ENCODE measurements at places on chromosomes 2 and 18. TPM values are rescaled to one million over a fixed set of nuclear protein-coding genes. Genes with fewer than 3 reads are reported as not detected.
A peak's percentile ranks its signal among the peaks of the same experiment; 100 is the strongest.

Gene PASK
- 21.8 TPM for total RNA-seq

Gene HDAC4
- 29.2 TPM for total RNA-seq

Gene GKN2
- total RNA-seq, result 3.4 TPM

Gene LYG2
- not detected for total RNA-seq

Gene DYNAP
- total RNA-seq, result not detected

Gene REG3A
- total RNA-seq, result not detected

Gene TMEM247
- not detected for total RNA-seq

- no peak for DNase-seq
- H3K27me3 ChIP-seq, result no peaks in the 10 kb centered on the region
- no peak overlapping the region for H3K4me3 ChIP-seq
- H3K4me1 ChIP-seq, result no peaks in the 10 kb centered on the region
- H3K27ac ChIP-seq, result no peak overlapping the region
- H3K36me3 ChIP-seq, result no peaks in the 10 kb centered on the region
Observed at GRCh38 chr2:146852661-146853060, 992.2 kb upstream of the ACVR2A start.

GRCh38 chr2:226211439-226211838 lies 588.2 kb downstream of the IRS1 start:
- no peak overlapping the region for H3K4me3 ChIP-seq
- no peak overlapping the region for H3K27ac ChIP-seq
- H3K36me3 ChIP-seq, result no peaks in the 10 kb centered on the region

- no peaks in the 10 kb centered on the region for H3K27me3 ChIP-seq
- no peak for DNase-seq
- H3K27ac ChIP-seq, result no peak overlapping the region
Observed at GRCh38 chr2:52369178-52369577, 1337.2 kb upstream of the NRXN1 start.

DNA sequence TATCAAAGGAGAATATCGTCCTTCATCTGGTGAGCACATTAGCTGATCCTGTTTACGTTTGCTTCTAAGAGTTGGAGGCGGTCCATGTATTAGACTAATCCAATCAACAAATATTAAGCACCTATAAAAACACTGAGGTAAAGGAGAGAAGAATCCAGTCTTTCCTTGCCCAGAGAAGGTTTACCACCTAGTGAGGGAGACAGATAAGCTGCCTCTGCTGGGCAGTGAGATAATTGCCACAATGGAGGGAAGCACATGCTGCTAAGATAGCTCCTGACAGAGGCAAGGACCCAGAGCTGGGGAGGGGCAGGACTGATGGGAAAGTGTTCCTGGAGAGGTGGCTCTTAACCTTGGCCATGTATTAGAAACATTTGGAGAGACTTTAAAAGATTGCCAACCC lies 36.7 kb upstream of the ST8SIA5 start:
- no peaks in the 10 kb centered on the region for H3K27me3 ChIP-seq
- H3K4me1 ChIP-seq, result no peaks in the 10 kb centered on the region
- DNase-seq, result no peak

DNA sequence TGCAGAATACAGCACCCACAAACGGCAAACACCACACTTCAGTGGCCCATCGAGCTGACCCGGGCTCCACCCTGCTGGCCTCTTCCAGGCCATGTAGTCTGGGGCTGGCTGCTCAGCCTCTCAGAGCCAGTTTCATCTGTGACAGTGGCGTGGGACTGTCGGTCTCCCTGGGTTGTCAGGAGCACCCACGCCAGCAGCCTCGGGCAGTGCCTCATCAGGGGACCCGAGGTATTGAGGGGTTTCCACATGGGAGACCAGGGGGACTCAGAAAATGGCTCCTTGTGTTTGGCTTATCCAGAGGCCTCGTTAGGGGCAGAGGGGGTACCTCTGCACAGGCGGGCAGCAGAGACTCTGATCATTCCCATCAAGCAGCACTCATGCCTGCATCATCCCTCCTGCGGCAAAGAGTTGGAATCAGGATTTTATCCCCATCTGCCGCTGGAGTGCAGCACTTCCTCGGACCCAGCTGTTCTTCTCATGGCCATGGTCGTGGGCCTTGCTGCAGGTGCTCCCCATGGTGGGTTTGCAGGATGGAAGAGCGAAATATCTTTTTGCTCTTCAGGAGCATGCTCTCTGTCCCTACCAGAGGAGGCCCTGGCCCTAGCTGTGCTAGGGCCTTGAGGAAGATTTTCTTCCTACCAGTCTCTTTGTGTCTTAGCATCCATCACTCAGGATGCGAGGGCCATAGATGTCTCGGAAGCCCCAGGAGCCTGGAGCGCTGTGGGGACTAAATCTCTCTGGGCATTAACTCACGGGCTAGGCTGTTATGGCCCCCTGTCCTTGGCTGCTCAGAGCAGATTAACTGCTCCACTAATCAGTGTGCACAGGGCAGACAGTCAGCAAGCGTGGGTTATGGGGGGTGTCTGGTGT lies 100.8 kb downstream of the CLIP4 start:
- no peak overlapping the region for H3K27ac ChIP-seq
- H3K4me1 ChIP-seq, result no peaks in the 10 kb centered on the region

GRCh38 chr2:10266133-10266620 lies 36.5 kb upstream of the HPCAL1 start:
- no peak overlapping the region for H3K4me3 ChIP-seq
- no peak overlapping the region for H3K27ac ChIP-seq
- no peaks in the 10 kb centered on the region for H3K27me3 ChIP-seq
- H3K4me1 ChIP-seq, result no peaks in the 10 kb centered on the region

DNA sequence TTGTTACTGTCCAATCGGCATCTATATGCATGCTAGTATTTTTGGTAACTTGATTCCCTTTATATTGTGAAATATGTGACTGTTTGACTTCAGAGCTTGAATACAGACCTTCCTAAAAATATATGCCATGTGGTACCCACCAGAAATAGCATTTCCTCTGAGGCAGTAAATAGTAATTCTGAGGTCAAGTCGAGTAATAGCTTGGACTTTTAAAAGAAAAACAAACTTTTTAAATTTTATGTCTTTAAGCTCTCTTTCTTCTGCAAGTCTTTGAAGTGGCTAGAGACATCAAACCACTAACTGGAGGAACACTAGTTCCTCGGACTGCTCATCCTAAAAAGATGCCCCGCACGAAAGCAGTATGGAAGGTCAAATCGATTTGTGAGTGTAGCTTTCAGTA lies 396.8 kb upstream of the SLC14A2 start:
- H3K27ac ChIP-seq, result no peak overlapping the region
- H3K4me3 ChIP-seq, result no peak overlapping the region
- no peaks in the 10 kb centered on the region for H3K4me1 ChIP-seq
- DNase-seq, result no peak

GRCh38 chr2:99692785-99693184 lies 203.0 kb upstream of the REV1 start:
- H3K27me3 ChIP-seq, result no peaks in the 10 kb centered on the region
- no peak overlapping the region for H3K27ac ChIP-seq
- H3K36me3 ChIP-seq, result no peaks in the 10 kb centered on the region
- H3K4me3 ChIP-seq, result no peak overlapping the region
- DNase-seq, result no peak

DNA sequence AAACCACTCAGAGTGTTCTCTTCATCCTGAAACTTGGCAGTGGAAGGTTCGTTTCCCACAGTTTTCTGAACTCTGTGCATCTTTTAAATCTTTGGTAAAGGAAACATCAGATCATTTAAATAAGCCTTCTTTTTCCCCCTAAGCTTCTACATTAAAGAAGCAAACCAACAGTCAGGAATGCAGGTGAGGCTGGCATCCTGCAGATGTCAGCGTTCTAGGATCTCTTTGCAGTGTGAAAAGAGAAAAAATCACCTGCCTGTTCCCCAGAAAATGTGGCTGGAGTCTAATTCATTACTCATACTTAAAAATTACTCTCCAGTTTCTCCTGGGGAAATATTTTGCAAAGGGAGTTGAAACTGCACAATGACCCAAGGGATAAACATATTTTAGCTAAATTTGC lies 64.5 kb upstream of the ZCCHC2 start:
- no peak for DNase-seq
- no peak overlapping the region for H3K4me3 ChIP-seq
- H3K4me1 ChIP-seq, result peaks cover 1% of the 10 kb centered on the region
- no peak overlapping the region for H3K27ac ChIP-seq
- no peaks in the 10 kb centered on the region for H3K36me3 ChIP-seq

DNA sequence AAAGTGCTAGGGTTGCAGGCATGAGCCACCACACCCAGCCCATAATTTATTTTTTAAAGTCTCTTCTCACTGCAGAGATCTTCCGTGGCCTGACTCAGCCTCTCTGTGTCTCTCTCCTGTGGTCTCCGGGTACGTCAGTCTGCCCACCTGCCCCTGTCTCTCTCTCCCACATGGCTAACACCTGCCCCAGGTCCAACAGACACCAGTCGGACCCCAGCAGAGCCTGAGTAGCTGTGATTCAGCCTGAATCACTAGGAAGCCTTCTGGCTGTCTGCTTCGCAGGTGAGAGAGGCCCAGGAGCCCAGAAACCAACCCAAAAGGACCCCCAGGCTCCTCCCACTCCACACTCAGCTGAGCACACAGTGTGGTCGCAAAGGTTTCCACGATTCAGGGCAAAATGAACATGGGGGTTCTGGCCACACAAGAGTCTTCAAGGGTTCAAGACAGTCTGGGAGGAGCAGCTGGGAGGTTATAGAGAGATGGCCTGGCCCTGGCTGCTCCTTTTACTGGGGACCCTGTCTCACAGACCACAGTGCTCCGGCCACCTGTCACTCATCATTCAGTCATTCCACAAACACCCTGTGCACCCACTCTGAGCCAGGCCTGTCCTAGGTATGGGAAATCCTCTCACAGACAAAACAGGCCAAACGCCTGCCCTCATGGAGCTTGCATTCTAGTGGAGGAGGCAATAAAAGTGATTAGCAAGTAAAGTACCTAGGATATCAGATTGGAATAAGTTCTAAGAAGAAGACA lies 8.6 kb downstream of the RUFY4 start:
- no peak overlapping the region for H3K27ac ChIP-seq
- no peaks in the 10 kb centered on the region for H3K4me1 ChIP-seq
- no peak overlapping the region for H3K4me3 ChIP-seq
- H3K36me3 ChIP-seq, result no peaks in the 10 kb centered on the region
- DNase-seq, result no peak
- peaks cover 4% of the 10 kb centered on the region for H3K27me3 ChIP-seq

- no peaks in the 10 kb centered on the region for H3K36me3 ChIP-seq
- no peak overlapping the region for H3K27ac ChIP-seq
- H3K4me1 ChIP-seq, result no peaks in the 10 kb centered on the region
- no peak for DNase-seq
Observed at GRCh38 chr2:177478907-177479306, 86.3 kb downstream of the AGPS start.

DNA sequence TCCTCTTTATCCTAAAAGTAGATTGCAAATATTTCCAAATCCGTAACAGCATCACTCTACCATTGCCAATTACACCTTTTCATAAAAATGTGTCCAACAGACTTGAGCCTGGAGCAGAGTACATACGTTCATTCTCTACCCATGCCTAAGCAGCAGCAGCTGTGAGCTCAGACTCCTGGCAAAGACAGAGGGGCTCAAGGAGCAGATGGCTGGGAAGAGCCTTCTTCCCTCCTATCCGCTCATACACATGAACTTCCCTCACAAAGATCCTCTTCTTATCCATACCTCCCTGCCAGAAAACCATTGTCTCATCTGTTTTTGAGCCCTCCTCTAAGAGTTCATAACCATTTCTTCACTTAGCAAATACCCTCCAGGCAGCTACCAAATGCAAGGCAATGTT lies 164.3 kb upstream of the ARL4C start:
- no peak overlapping the region for H3K4me3 ChIP-seq
- no peaks in the 10 kb centered on the region for H3K27me3 ChIP-seq
- no peaks in the 10 kb centered on the region for H3K36me3 ChIP-seq
- no peak overlapping the region for H3K27ac ChIP-seq
- DNase-seq, result no peak

- H3K27ac ChIP-seq, result no peak overlapping the region
- H3K4me3 ChIP-seq, result no peak overlapping the region
- H3K27me3 ChIP-seq, result no peaks in the 10 kb centered on the region
- peaks cover 15% of the 10 kb centered on the region for H3K4me1 ChIP-seq
- peak; percentile 87 for DNase-seq
Observed at GRCh38 chr2:1681323-1682180, 62.8 kb downstream of the PXDN start.

DNA sequence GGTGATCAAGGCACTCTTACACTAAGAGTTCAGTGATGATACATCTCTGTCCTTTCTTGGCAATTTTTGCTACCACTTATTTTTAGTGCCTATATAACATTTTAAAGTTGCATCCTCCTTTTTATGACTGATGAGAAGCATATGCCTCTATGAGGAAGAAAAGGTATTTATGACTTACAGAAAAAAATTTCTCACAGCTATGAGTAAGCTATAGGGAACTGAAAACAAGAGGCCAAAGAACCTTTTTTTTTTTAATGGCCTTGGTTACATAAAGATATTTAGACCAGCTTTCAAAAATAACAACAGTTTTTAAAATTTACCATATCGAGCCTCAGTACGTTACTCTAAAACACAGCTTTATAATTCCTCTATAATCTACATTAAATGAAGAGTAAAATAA lies 21.3 kb downstream of the MBD5 start:
- H3K4me3 ChIP-seq, result no peak overlapping the region
- no peak overlapping the region for H3K27ac ChIP-seq
- no peaks in the 10 kb centered on the region for H3K4me1 ChIP-seq

Data from lung (tissue), 17 donors.